HCT116 (cell line): ENCODE measurements at places on chromosomes 3 and 15. TPM values are rescaled to one million over a fixed set of nuclear protein-coding genes. Genes with fewer than 3 reads are reported as not detected.

DNA sequence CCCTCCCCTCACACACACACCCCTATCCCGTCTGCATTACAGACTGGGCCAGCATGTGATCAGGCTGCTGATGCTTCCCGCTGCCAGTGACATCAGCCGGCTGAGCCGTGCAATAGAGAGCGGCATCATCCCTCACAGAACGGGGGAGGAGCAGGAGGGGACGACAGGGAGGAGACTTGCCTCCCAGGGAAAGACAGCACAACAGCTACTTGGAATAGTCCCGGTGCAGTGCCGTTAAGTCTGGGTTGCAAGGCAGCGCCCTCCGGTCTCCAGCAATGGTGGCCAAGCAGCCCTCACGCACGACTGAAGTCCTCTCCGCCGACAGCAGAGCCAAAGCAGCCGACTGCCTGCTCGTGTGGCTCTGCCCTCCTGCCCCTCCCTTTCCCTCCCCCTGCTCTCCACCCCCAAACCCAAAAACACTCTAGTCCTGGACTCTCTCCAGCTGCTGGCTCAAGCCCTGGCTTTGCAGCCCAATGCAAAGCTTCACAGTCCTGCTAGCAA is 31.5 kb upstream of the RPS17 start:
- DNase-seq, result no peak

DNA sequence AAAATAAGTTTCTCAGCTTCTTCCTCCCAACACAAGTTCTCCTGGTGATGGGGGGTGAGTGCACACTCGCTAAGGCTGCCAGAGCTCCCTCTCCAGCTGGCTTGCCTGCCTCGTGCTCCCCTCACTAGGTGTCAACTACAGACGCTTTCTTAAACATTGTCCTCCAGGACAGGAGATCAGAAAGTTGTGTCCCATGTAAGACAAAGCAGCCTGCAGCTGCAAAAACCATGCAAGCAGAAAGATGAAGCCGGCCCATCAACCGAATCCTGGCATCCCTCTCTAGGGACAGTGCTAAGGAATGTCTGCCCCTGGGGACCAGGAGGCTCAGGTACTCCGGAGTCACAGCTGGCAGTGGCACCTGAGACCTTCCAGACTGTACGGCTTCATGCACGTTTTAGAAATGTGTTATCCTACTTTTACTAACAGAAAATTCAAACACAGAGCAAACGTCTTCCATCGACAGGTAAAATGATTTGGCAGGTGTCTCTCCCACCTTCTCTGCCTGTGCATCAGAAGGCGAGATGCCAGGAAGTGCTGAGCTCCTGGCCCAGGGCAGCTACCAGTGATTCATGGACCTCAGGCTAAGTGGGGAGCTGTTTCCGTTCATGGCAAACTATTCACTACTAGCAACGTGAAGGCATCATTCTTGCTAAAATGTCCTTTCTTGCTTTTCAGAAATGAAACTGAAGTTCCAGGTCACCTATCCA is 246.1 kb downstream of the ADAMTS17 start:
- no peak for DNase-seq

GRCh38 chr3:178560759-178561158 is 24.5 kb downstream of the KCNMB2 start:
- no peak for DNase-seq

DNA sequence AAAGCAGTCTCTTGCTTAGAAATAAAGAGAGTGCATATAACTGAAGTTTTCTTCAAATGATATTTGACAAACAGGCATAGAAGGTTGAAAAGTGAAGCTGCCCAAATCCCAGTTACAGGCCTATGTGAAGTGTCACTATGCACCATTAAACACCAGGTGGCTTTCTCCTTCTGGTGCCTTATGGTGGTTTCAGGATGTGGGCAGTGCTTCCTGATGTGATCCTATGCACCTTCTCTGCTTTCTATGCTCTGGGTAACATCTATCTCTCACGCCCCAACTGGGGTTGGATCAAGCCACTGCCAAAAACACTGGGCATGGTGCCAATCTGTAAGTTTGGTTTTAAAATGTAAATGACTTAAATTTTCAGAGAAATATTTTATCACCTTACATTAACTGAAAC is 744.7 kb downstream of the TUSC7 start:
- DNase-seq, result no peak

DNA sequence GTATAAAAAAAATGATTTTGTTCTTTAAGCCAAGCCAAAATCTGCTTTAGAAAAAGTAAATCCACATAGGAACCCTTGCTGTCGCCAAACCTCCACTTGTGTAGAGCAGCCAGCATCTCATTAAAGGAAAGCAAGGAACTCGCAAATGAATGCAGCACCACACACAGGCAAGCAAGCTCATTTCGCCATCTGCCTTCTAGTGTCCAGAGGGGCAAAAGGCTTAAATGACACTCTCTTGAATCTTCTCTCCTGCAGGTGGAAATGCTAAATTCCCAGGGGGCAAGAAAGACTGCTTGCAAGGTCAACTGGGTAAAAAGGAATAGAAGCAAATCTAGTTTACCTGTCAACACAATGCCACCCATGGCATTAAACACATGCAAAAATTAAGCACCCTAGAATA is 2.4 kb downstream of the MB21D2 start:
- no peak for DNase-seq

GRCh38 chr15:27550635-27551034 is 548.5 kb downstream of the OCA2 start:
- DNase-seq, result no peak

Gene TLR9
- total RNA-seq, result 0.15 TPM

GRCh38 chr15:76844096-76844495 is 61.0 kb downstream of the SCAPER start:
- DNase-seq, result no peak

DNA sequence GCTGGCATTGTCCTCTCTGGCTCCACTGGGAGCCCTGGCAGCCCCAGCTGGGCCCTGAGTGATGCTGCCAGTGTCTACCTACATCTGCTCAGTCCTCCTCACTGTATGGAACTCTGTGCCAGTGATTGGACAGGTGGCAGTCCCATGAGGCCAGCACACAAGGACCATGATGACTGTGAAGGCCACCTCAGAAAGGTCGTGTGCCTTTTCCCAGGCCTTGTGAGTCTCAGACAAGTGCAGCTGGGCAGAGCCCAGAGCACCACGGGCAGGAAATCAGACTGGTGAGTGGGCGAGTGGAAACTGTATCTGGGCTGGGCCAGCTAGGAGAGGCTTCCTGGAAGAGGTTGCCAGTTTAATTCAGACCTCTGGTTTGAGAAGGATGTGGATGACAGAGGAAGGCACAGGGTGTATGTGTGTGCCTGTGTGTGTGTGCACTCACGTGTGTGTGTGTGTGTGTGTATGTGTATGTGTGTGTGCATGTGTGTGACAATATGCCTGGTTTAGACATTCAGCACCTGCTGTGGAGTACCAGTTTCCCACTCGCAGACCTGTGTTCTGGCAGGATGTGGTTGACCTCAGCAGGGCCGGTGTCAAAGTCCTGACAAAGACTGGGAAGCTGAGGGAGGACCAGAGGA is 7.0 kb downstream of the MAPKAPK3 start:
- DNase-seq, result no peak

DNA sequence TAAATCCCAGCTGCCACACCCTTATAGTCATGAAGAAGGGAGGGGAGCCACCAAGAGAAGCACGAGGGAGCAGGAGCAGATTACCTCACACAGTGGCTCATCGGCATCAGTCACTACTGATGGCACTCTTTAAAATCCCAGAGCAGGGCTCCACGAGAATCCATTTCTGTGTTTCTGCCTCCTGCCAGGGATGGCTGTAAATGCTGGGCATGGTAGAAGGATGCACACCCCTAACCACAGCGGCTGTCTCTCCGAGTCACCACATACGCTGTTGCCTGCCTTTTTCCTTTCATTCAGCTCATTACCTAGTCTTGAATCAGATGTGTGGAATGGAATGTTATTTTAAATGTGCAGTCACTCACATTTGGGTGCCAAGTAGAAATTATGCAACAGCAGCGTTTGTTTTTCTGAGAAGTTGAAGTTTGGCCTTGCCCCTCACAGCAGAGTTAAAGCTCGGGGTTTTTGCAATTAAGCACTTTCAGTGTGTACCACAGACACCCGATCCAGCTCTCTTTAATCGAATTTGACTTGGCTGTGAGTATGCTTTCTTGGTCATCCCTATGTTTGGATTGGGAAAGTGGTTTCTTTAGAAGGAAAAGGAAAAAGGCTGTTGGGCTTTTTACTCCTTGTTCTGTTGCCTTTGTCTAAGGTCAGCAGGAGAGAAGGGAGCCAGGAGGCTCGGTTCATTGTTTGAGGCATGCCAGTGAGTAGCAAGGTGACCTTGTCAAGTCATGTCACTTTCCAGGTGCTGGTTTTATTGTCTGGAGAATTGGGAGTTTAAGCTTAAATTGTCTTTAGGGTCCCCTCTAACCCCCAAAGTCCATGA is 284.2 kb upstream of the TPM1 start:
- no peak for DNase-seq

Gene TBC1D21
- total RNA-seq, result not detected

Gene GPR149
- not detected for total RNA-seq

Gene CPNE9
- total RNA-seq, result 0.98 TPM

Gene TRA2B
- 172 TPM for total RNA-seq

DNA sequence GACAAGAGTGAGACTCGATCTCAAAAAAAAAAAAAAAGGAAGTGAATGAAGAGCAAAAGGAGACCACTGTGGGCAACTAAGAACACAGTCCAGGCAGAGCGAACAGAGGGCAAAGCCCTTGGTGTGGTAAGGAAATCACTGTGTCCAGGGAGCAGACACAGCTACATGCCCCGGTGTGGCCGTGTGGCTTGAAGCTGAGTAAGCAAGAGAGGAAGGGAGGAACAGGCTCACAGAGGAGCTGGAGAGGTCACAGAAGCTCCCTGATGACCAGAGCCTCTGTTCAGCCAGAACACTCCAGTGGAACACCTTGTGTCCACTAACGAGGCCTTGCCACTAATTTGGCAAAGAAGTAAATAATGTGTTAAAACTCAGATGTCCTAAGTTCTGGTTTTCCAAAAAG is 60.6 kb upstream of the GATA2 start:
- no peak for DNase-seq

DNA sequence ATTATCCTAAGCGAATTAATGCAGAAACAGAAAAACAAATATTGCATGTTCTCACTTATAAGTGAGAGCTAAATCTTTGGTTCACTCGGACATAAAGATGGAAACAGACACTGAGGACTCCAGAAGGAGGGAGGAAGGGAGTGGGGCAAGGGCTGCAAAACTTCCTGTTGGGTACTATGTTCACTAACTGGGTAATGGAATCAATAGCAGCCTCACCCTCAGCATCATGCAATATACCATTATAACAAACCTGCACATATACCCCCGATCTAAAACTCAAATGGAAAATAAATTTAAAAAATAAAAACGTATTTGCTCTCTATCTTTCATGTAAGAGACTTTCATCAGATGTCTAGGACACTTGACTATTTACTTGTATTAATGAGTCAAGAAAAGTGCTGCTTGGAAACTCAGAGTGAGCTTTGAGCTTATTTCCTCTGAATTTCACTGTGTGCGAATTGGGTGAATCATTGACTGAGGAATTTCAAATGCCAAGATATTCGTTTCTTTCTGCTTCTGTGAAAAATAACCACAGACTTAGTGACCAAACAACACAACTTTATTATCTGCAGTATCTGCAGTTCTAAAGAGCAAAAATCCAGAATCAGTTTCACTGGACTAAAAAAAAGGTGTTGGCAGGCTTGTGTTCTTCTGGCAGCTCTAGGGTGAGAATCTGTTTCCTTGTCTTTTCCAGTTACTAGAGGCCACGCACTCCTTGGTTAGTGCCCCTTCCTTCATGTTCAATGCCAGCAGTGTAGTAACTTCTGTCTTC is 18.4 kb downstream of the TM4SF18 start:
- no peak for DNase-seq

DNA sequence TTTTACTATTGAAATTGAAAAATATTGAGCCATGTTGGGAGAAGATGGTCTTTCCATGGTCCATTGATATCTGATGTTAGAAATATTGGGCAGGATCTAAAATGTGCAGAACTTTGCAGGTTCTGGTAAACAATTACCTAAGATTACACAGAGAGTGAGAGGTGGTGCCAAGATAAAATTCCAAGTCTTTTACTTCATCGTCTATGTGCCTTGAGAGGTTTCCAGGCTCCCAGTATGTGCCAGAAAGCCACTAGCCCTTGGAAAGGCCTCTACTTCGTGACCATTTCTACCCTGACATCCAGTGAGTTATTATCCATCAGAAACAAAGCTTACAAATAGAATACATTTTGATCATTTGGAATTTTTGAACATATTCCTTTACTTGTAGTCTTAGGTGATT is 27.6 kb downstream of the CD200 start:
- no peak for DNase-seq

DNA sequence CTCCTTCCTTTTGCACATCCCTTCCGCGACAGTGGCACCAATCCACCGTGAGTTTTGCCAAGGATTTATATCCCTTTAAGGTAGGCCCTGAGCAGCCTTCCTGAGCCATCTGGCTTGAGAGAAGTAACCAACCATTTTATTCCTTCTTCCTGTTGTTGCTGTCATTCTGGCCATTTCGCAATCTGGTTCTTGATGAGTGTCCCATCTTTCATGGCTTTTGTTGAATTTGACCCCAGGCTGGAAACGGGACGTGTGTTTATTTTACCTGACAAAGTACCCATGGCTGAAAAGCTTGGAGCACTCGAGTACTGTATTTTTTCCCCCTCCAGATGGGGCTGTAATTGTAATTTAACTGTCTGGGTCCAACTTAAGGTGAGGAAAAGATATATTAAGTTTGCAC is 173.4 kb downstream of the WNT5A start:
- no peak for DNase-seq

DNA sequence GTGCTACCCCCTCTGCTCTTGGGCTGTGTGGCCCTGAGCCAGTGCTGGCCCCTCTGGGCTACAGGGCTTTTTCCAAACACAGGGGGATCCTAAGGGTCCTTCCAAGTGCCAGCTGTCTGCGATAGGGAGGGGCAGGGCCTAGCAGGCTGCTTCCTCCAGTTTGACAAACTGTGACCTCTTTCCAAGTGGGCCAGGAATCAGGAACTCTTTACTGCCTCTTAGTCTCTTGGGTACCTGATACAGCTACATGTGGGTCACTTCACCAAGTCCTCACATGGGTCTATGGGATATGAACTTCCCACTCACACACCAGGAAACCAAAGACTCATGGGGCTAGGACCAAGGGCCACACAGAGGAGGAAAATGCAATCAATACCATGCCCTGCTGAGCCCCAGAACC is 25.4 kb downstream of the SEC61A1 start:
- no peak for DNase-seq

DNA sequence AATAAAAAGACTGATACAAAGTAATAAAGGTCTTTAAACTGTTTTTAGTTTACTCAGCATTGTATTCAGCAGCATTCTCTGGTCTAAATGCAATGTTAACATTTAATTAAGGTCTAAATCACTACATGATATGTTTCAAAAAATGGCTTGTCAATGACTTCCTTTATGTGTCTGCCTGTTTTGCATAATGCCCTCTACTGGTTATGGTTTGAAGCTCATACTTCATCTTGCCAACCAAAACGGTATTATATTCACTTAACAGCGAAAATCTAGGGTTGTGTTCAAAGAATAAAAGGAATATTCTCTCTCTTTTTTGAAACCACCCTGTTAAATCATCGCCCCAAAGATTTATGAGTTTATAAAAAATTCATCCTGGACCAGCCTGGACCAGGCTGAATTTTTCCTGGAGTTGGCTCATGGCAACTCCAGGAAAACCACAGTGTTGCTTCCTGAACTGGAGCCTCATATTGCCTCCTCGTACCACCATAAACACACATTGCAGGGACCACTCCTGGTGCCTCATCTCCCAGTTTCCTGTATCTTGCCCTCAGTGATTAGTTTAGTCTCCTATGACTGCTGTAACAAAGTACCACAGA is 6.7 kb upstream of the NCEH1 start:
- DNase-seq, result peak; percentile 22

Gene UROC1
- not detected for total RNA-seq

GRCh38 chr3:120111898-120112297 is 17.7 kb upstream of the GSK3B start:
- no peak for DNase-seq

GRCh38 chr15:40092256-40092978 is 16.3 kb downstream of the BMF start:
- no peak for DNase-seq
